ENCODE measurements at places on chromosomes 2 and 18.

DNA sequence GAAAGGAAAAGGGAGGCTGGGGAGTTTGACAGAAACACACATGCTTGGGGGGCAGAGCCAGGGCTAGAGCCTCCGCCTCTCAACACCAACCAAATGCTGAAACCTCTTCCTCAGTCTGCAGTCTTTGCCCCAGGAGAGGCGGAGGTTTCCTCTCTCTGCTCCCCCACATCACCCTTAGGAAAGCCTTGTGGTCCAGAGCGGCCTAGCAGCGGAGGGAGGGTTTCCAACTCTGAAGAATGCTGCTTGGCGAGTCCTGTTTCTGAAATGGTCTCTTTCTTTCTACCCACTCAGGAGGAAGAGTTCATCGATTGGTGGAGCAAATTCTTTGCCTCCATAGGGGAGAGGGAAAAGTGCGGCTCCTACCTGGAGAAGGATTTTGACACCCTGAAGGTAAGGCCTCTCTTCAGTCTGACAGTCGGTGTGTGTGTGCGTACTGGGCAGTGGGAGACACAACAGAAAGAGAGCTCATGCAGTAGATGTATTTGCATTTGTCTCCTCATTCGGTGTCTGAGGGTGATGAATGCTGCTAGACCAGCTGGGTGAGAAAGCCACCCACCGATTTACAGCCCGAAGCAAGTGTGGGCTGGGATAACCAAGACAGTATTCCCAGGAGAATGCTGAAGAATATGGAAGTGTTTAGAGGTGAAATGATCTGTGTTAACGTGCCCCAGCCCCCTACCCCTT, 190.5 kb downstream of the DYSF start:
- no peak for DNase-seq

DNA sequence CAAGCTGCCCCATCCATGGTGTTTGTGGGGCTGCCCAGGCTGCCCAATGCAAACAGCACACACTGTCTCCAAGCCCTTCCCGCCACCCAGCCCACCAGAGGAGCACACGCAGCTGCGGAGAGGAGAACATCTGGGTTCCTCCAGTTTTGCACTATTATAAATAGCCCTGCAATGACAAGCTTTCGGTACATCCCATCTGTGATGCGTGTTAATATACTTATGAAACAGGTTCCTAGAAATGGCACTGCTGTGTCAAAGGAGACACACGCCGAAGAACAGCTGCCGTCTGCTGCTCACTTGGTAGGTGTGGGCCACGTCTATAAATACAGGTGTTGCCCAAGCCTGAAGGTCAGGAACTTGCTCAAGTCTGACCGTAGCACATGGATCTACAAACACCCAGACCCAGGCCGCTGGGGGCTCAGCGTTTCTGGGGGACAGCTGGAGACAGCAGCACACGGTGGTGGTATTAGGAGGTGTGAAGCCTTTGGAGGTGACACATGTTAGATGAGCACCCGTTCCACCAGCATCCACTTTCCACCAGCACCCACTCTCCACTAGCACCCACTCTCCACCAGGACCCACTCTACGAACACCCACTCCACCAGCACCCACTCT, 34.3 kb downstream of the PXDN start:
- no peak for DNase-seq

- no peak for DNase-seq
Observed at GRCh38 chr2:175844169-175844568, 157.9 kb downstream of the LNPK start.

GRCh38 chr2:213861638-213862037, 549.2 kb upstream of the VWC2L start:
- no peak for DNase-seq

GRCh38 chr2:226775032-226775509, 24.5 kb downstream of the IRS1 start:
- DNase-seq: no peak

- no peak for DNase-seq
Observed at GRCh38 chr2:96120991-96121390, 4.6 kb upstream of the ADRA2B start.

DNA sequence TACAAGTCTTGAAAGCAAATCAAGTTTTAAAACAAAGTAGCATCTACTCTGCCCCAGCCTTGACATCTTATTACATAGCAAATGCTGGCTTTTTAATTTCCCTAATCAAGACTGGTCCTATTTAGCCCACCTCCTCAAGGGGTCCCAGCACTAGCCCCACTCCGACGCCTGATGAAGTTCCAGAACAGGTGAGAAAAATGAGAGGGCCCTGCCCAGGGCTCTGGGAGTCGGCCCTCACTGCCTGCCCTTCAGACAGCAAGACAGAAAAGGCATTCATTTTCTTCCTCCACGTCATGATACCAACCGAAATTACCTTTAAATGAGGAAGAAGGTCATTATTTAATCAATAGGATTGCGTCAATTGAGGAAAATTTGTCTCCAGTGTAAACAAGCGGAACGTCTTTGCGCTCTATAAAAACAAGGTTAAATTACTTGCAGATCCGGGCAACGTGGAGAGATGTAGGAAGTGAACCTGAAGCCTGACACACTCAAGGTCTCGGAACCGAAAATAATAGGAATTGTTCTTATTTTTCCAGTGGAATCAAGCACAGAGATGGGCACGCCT, 170.6 kb upstream of the PKDCC start:
- no peak for DNase-seq

DNA sequence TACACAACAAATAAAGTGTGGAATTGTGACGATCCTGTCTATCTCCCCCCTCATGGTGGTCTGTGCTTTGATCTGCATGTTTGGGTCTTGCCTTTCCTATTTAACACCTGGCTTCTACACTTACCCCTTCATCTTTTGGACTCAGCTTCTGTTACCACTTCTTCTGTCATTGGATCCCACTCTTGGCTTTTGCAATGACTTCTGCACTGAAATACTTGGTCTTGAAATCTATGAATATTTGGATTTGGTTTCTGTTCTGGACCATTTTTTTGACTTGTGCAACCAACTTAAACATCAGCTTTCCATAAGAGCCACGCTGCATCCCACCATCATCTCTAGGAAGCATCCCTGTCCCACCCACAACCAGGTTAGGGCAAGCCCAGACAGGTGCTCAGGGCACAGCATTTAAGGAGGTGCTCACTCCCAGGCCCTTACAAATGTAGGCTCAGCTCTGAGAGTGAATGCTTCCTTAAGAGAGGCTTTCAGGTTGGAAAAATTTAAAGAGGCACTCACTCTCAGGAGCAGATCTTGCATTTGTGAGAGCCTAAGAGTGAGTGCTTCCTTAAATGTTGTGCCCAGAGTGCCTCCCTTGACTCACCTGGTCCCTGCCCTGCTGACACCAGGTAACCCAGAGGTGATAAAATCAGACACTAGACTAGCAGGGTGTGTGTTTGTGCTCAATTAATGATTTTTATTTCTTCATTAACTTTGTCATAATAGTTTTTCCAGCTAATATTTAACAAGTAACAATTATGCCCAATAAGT, 124.5 kb upstream of the SH3BP4 start:
- no peak for DNase-seq

- DNase-seq: no peak
Observed at GRCh38 chr2:71577209-71577608, 123.8 kb downstream of the DYSF start.

DNA sequence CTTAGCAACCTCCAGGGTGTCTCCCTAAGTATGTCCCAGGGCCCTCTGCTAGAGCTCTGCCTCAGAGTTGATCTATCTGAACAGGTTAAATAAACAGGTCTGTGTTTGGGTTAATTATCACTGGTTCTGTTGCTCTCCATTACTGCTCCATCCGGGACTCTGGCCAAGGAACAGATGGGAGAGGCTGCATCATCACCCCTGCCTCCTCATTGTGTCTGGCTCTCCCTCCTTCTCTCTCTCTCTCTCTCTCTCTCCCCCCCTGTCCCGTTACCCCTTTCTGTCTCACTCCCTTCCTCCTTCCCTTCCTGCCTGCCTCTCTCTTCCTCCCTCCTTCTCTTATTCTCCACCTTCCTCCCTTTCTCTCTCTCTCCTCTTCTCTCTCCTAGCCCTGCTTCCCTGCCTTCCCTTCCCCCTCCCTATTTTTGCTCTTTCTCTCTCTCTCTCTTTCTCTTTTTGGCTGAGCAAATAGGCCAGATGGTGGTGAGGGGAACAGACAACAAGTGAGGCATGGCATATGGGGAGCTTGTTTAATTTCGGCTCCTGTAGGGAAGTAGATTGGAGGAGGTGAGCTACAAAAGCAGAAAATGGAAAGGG, 62.1 kb downstream of the SETBP1 start:
- DNase-seq: peak; percentile 59

- no peak for DNase-seq
Observed at GRCh38 chr18:58349650-58350049, 279.2 kb downstream of the ALPK2 start.

GRCh38 chr18:12621742-12622306, 36.1 kb downstream of the SPIRE1 start:
- no peak for DNase-seq

Data from thyroid gland (tissue), 4 donors.